ENCODE measurements at places on chromosomes 1 and 21.
A peak's percentile ranks its signal among the peaks of the same experiment; 100 is the strongest.

- H3K4me3 ChIP-seq, result no peak overlapping the region
- H3K27ac ChIP-seq, result no peak overlapping the region
- DNase-seq, result no peak
- no peaks in the 10 kb centered on the region for H3K4me1 ChIP-seq
- H3K27me3 ChIP-seq, result no peaks in the 10 kb centered on the region
These were observed 156.3 kb downstream of the TM2D1 start for GRCh38 chr1:61568460-61569302.

DNA sequence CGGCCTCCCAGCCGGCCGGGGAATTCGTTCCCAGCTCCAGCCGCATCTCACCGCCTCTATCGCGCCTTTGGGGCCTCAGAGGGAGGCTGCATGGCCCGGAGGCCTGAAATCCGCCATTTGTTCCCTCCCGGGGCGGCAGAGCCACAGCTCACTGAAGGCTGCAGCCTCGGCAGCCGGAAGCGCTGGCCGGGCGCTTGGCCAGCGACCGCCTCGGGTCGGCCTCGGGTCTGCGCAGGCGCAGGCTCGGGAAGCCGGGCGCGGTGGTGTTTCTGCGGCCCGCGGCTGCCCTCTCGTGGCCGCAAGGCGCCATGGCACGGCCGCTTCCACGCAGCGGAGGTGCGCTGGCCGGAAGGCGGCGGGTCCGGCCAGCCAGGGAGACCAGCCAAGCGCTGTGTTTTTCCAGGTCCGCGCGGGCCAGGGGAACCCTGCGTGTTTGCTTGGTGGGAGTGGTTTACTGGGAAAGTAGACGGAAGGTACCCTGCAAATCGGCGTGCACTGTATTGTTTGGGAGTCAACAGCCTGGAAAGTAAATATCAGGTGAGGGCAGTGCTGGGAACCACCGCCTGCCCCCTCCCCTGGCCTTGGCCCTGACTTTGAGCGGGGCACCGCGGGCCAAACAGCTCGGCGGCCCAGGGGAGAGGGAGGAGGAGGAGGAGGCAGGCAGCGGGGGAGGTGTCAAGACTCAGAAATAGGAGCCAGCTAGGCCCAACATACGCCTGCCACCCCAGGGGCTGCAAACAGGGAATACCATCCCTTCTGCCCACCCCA is 52.7 kb upstream of the CD34 start:
- peak; percentile 94 for DNase-seq
- peak overlapping the region; percentile 92 for H3K27ac ChIP-seq
- no peaks in the 10 kb centered on the region for H3K27me3 ChIP-seq
- peaks cover 16% of the 10 kb centered on the region for H3K4me1 ChIP-seq

DNA sequence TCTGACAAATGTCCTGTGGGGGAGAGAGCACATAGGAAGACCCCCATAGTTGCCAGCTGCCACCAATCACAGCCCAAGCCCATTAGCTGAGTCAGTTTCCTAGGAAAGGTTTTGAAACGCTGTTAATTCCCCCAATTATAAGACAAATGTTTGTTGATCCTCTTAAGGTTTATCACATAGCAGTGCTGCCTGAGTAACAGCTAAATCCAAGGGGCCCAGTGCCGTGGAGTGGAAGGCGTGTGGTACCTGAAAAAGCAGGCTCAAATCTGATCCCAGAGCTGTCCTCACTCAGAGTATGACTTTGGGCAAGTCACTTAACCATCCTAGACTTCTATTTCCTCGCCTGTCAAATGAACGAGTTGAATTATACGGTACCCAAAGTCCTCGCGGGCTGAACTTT is 69.5 kb downstream of the GRIK3 start:
- no peak overlapping the region for H3K4me3 ChIP-seq
- DNase-seq, result no peak
- no peaks in the 10 kb centered on the region for H3K4me1 ChIP-seq
- no peak overlapping the region for H3K27ac ChIP-seq
- no peaks in the 10 kb centered on the region for H3K27me3 ChIP-seq

DNA sequence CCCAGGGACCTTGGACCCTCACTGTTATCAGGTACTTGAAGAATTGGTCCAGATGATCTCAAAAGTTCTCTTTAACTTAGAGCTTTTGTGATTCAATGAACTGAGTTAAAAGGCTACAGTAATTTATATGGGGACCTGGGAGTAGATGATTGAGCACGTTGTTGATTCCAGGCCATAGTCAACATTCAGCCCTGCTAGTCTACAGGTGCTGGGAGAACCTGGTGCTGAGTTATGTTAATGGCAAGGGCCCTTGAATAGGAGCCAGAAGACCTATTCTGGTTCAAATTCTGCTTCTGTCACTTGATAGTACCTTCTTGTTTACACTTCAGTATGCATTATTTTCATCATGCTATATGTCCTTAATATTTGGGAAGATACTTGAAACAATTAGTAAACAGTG is 11.2 kb downstream of the DYRK3 start:
- no peaks in the 10 kb centered on the region for H3K27me3 ChIP-seq
- H3K4me1 ChIP-seq, result no peaks in the 10 kb centered on the region
- H3K27ac ChIP-seq, result no peak overlapping the region
- no peak overlapping the region for H3K4me3 ChIP-seq

- H3K36me3 ChIP-seq, result peaks cover 30% of the 10 kb centered on the region
- no peak overlapping the region for H3K4me3 ChIP-seq
These were observed 34.3 kb upstream of the PPP1R15B start for GRCh38 chr1:204445860-204446412.

- no peaks in the 10 kb centered on the region for H3K36me3 ChIP-seq
- H3K4me3 ChIP-seq, result peak overlapping the region; percentile 93
- DNase-seq, result no peak
- H3K4me1 ChIP-seq, result peaks cover 31% of the 10 kb centered on the region
These were observed 674 bp downstream of the CEP350 start for GRCh38 chr1:179955287-179955680.

GRCh38 chr1:39545531-39545930 is 31.1 kb downstream of the PABPC4 start:
- no peak overlapping the region for H3K4me3 ChIP-seq
- H3K36me3 ChIP-seq, result peaks cover 20% of the 10 kb centered on the region
- no peaks in the 10 kb centered on the region for H3K27me3 ChIP-seq

DNA sequence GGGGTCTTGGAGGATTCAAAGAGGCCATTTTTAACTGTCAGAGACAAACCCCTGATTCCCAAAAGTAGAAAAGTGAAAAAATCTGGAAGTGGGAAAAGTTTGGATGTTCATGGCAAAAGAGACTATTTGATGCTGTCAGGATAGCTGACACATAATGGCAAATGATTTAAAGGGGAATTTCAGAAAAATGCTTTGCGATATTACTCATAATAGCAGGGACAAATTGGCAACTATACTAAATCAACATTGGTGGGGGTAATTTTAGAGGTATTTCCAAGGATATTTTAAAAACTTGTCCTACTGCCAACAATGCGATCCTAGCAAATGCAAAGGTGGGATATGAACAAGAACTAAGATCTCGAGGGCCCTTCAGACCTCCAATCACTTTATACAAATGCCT is 5.3 kb upstream of the GSTM4 start:
- no peaks in the 10 kb centered on the region for H3K36me3 ChIP-seq
- no peaks in the 10 kb centered on the region for H3K4me1 ChIP-seq
- H3K4me3 ChIP-seq, result no peak overlapping the region
- no peak overlapping the region for H3K27ac ChIP-seq
- H3K27me3 ChIP-seq, result no peaks in the 10 kb centered on the region
- no peak for DNase-seq

DNA sequence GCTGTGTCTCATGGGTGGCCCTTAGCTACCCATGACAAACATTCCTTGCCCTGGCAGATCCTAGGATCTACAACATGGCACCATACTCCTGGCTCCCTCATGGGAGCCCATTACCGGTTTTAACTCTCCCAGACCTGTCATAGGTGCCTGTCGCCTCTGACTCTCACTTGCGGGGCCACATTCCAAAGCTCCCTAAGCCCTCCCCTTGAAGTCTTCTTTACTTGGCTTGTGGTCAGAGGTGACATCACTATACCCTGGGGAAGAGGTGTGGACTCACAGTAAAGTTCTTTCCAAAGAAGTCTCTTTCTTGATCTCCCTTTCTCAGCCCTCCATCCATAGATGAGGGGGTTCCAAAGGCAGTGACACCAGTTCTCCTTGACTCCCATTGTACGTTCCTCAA is 5.4 kb upstream of the SLAMF9 start:
- no peak for DNase-seq
- no peak overlapping the region for H3K4me3 ChIP-seq
- peaks cover 3% of the 10 kb centered on the region for H3K4me1 ChIP-seq
- H3K27ac ChIP-seq, result no peak overlapping the region

- H3K27ac ChIP-seq, result no peak overlapping the region
- peaks cover 5% of the 10 kb centered on the region for H3K27me3 ChIP-seq
- H3K4me1 ChIP-seq, result peaks cover 2% of the 10 kb centered on the region
- no peak for DNase-seq
- no peaks in the 10 kb centered on the region for H3K36me3 ChIP-seq
These were observed 101.5 kb downstream of the DDX20 start for GRCh38 chr1:111857194-111857651.

Measured in lung (tissue), 17 donors.